ENCODE measurements at places on chromosomes 11 and 22.

GRCh38 chr22:24337894-24338645 is 67.4 kb downstream of the SPECC1L start:
- DNase-seq: no peak

- no peak for DNase-seq
These were observed 380.9 kb downstream of the TBC1D22A start for GRCh38 chr22:47143249-47143938.

- DNase-seq: no peak
These were observed 28.1 kb downstream of the MTMR2 start for GRCh38 chr11:95895815-95896214.

DNA sequence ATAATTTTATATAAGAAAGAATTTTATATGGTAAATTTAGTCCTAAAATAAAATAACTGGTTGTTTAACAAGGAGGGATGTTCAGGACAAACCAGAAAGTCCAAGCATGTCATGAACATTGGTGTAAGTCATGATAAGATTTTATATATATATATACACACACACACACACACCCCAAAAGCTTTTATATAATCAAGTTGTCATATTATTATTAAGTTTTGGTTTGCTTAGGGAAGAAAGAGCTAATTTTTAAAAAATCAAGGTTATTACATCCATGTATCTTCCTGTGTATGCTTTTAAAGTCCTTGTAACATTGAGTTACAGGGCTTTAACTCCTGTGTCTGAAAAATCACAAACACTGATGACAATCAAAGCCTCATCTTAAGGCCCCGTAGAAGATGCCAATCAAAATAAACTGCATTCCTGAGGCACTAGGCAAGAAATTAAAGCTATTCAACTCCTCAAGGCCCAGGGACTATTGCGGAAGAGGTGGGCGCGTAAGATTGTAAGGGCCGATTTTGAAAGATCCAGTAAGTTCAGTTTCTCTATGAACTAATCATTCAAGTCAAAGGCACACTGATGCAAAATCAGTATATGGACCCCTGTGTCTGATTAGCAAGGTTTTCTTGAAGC is 16.8 kb downstream of the APOL6 start:
- no peak for DNase-seq

DNA sequence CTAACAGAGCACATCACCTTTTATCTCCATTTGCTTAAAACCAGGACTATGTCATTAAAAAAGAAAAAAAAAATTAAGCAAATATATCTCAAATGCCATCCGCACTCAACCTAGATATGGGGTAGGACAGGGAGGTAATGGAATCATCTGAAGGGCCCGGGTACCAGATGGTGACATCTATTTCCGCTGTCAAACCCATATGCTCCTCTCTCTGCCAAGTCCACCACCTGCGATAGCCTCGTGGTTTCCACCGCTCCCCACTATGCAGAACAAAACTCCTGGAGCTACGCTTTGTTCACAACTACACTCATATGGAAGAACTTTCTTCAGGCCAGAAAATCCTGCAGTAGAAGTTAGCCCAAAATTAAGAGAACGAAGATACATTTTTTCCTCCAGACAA is 31.4 kb downstream of the FEZ1 start:
- no peak for DNase-seq

GRCh38 chr22:49886346-49887063 is 31.7 kb downstream of the ALG12 start:
- no peak for DNase-seq

- DNase-seq: no peak
These were observed 95.5 kb downstream of the SIK3 start for GRCh38 chr11:117002639-117003299.
